ENCODE measurements at places on chromosomes 7 and 10.

DNA sequence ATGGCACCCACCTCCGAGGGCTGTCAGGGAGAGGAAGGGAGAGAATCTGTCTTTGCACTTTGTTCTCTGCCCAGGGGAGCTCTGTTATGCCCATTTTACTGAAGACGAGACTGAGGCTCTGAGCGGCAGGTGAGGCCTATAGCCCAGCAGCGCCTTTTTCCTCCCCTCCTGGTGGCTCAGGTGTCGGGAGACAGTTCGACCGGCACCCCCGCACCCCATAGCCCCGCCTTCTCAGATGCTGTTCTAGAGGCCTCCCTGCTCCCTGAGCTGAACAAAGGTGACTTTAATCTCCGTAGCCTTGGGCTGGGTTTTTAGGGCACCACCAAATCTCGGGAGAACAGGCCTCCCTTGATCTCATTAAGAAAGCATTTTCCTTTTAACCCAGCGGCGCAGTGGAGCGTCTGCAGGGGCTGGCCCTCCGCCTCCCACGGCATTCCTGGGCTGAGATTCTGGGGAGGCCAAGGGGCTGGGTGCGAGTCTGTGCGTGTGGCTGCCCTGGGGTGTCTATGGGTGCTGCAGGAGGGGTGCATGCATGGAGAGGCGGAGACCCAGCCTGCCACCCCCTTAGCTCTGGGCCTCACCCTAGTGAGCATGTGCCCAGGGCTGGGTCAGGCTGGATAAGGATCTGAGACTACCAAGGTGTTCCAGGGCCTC lies 3.3 kb downstream of the LFNG start:
- DNase-seq: no peak

DNA sequence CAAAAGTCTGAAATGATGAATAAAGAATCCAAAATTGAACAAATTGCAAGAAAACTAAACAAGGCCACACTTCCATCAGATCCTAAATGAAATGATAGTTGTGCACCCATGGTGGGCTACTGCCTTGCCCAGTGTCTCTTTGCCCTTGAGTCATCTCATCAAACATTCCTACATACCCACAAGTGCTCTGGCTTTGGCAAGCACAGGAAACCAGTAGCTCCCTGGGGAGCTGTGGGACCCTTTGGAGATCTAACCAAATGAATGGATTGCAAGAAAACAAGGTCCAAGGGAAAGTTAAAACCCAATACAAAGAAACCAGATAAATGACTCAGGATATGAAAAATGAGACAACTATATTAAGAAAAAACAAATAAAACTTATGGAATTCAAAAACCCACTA lies 129.8 kb upstream of the TMEM229A start:
- DNase-seq: no peak

DNA sequence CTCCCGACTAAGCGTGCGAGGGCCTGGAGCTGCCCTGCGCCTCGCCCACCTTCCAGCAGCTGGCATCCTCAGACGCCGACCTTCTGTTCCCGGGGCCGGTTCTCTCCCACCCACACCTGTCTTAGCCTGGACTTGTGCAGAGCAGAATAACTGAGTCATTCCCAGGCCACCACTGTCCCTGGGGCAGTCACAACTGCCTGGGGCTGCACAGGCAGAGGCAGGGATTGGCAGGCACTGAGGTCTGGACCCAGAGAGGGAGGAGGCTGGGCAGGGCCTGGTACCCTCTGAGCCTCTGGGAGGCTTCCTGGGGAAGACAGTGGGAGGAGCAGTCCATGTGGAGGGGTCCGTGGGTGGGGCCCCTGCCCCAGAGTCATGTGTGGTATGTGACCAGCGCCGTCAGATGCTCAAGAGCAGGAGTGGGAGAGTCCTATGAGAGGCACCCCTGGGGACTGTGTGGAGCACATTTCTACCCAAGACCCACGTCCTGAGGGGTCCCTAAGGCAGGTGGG lies 74.3 kb downstream of the NKX6-2 start:
- DNase-seq: no peak

GRCh38 chr7:91033574-91033973 lies 230.7 kb upstream of the FZD1 start:
- DNase-seq: no peak

GRCh38 chr7:149226840-149227494 lies 12.5 kb upstream of the ZNF212 start:
- no peak for DNase-seq

DNA sequence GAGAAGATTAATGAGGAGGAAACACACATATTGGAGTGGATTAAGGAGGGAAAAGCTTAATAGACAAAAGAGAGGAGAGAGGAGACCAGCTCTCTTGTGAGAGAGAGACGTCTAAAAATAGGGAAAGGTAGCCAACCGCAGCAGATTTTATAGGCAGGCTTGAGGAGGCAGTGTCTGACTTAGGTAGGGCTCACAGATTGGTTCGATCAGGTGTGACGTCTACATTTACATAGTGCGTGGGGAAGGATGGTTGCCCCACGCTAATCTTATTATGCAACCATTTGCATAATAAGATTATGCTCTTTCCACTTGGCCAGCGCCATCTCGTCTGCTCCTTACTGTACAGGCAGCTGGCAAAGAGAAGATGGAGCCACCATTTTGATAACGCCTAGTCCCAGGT lies 122.0 kb downstream of the MARCHF5 start:
- DNase-seq: no peak

- DNase-seq: no peak
Observed at GRCh38 chr7:2037808-2038522, 194.8 kb downstream of the MAD1L1 start.

GRCh38 chr10:30675791-30676718 lies 46.5 kb upstream of the LYZL2 start:
- DNase-seq: no peak

DNA sequence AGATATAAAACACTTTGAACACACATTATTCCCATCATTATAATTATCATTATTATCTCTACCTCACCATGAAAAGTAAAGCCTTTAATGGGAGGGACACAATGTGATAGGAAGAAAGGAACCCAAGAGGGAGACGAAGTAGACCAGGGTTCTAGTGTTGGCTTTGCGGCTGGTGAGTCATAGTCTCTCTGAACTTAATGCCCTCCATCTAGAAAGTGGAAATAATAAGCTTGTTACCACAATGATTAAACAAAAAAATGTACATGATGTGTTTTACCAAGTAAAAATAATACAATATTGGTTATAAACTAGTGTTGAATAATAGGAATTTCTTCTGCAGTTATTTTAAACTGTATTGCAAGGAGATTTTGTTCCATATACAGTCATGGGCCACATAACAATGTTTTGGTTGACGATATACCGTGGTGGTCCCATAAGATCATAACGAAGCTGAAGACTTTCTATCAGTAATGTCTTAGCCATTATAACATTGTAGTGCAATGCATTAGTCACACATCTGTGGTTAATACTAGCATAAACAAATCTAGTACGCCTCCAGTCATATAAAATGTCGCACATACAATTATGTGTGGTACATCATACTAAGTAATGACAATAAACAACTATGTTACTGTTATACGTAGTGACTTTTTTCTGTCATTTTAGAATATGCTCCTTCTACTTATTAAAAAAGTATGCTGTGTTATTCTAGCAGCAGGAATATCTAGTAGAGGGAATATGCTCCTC lies 450.6 kb upstream of the SORCS1 start:
- no peak for DNase-seq

DNA sequence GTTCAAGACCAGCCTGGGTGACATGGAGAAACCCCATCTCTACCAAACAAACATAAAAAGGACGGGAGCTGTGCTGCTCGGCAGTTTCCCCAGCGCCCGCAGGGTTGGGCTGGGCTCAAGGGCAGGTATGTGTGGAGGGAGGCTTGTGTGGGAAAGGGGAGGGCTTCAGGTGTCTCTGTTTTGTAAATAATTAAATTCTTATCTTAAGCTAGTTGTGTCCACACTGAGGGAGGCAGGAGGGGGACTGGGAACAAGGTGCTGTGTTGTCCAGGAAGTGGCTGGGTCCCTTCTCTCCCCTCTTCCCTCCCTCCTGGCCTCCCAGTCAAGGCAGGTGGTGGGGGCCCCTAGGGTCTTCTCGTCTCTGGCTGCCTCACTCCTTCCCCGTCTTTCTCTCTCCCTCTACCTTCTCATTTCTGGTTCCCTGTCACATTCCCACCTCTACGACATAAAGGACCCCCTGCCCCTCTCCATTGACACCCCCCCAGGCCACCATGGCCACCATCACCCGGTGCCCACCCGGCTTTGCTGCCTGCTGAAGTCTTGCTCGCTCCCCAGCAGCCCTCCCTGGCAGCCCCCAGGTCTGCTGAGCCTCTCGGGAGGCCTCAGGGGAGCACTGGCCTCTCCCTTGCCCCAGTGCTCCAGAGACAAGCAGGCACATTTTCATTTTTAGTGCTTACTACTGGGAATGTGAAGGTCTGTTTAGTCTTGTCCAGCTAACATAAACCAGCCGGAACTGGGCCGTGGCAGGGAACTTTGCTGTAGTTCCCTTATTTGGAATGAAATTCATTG lies 19.3 kb downstream of the NEURL1 start:
- DNase-seq: no peak

DNA sequence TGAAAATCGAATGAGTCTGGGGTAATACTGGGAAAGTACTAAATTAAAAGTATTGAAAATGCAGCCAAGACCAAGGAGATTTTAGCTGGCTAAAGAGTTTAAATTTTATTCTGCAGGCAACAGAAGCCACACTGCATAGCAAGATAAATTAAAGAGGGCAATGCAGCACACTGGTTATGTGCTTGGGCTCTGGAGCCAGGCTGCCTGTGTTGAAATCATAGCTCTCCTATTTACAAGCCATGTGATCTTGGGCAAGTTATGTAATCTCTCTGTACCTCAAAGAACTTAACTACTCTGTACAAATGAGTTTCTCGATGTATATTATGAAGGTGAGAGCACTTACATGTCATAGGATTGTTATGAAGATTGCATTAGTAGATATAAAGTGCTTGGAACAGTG lies 9.9 kb downstream of the SLC25A13 start:
- no peak for DNase-seq

- no peak for DNase-seq
Observed at GRCh38 chr7:44647981-44648714, 41.7 kb downstream of the OGDH start.

GRCh38 chr10:52466464-52466863 lies 152.4 kb downstream of the DKK1 start:
- DNase-seq: no peak

DNA sequence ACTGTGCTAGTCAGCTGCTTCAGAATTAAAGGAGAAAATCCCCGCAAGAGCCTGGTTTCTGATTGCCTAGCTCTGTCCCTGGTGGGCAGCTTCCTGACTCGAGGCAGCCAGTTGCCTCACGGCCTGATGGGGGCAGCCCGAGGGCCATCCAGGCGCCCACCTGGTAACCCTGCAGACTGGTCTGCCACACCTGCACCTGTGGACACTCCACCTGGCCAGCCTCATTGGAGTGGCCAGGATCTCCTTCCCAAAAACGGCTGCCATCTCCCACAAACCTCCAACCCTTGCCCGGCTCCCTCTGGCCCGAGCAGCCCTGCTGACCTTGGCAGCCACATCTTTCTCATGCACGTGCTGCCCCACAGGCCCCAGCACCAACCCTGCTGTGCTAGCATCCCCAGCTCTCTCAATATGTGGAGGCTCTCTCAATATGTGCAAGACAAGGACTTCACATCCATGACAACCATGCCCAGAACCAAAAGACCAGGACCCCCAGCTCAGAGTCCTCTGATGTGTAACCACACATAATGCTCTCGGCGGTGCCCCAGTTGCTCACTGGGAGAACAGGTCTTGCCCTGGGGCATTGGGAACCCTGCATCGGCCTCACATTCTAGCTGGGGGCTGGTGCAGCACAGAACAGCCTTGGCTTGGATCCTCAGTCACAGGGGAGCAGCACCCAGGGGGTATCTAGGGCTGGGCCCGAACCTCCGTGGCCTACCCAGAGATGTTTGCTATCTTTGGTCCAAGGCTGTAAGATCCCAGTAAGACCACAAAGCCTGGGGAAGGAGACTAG lies 14.6 kb downstream of the DRGX start:
- DNase-seq: no peak

DNA sequence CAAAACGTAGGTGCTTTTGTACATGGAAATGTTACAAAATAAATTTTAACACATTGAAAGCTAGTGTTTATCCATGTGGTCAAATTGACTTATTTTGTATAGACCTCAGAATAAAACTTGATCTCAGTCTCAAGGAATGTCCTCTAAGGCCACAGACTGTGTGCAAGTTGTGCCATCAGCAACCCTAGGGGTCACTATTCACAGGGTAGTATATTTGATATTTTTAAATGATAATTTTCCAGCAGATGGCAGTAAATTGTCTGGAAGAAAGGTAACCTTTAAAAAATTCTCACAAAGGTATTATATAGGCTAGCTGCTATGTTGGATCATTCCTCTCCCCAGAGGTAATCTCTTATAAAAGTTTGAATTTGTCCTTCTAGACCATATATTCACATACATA lies 12.9 kb upstream of the SNX10 start:
- DNase-seq: no peak

- DNase-seq: no peak
Observed at GRCh38 chr7:48781752-48782151, 142.6 kb upstream of the CDC14C start.

DNA sequence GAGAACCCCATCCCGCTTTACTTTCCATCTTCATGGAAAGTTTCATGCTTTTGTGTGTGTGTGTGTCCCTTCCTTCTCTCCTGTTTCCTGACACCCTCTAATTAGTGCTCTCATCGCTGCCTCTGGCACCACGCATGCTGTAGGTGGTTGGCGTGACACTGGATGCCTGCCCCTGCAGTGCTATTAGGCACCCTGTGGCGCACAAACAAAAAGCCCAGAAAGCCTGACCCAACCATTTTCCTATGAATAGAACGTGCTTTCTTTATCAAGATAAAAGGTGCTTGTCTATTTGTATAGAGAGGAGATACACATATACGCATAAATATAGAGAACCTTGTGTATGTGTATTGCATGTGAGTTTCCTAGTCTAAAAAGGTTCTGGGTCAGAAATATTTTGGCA lies 120.8 kb upstream of the CDCA7L start:
- DNase-seq: no peak

- DNase-seq: no peak
Observed at GRCh38 chr7:152754075-152754730, 5.3 kb upstream of the ACTR3B start.

GRCh38 chr10:57979491-57979890 lies 288.2 kb downstream of the IPMK start:
- no peak for DNase-seq

DNA sequence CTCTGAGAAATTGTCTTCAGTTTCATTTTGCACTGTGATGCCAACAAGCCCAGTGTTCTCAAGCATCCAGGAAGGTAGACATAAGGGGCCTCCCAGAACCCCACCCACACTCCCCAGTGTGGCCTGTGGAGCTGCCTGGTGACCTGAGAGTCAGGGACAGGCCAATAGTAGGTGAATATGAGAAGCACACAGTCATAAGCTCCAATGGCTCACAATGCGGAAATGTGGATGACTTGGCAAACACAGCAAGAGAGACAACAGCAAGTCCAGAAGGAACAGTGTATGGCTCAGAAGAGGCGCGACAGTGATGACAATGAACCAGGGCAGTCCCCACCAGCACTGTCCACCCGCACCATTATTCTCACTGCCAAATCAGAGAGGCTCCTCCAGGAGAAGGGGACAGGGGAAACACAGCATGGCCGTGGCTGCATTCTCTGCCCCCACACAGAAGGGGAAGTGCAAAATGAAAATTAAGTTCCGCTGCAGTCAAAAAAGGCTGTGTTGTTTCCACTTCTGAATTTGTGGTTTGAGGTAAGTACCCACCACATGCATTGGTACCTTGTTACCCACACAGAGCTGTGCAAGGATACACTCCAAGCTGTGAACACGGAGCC lies 419.8 kb downstream of the GRID1 start:
- peak; percentile 32 for DNase-seq

Data from GM18507 (cell line).